ENCODE measurements at places on chromosomes 4 and X. TPM values are rescaled to one million over a fixed set of nuclear protein-coding genes. Genes with fewer than 3 reads are reported as not detected.

JCHAIN gene
- total RNA-seq: not detected

MAGED1 gene
- 105 TPM for total RNA-seq

CENPVL1 gene
- 0.34 TPM for total RNA-seq

TMPRSS11D gene
- not detected for total RNA-seq

ITM2A gene
- total RNA-seq: not detected

NDUFC1 gene
- 32.5 TPM for total RNA-seq

SHROOM2 gene
- total RNA-seq: 8.5 TPM

DDIT4L gene
- not detected for total RNA-seq

CLNK gene
- total RNA-seq: not detected

SYNPO2 gene
- total RNA-seq: 0.11 TPM

PCYT1B gene
- 6.4 TPM for total RNA-seq

RGN gene
- total RNA-seq: not detected

FGF16 gene
- total RNA-seq: not detected

FMR1NB gene
- total RNA-seq: 59.5 TPM

ATP1B4 gene
- not detected for total RNA-seq

OPRPN gene
- total RNA-seq: not detected

FAM9B gene
- not detected for total RNA-seq

HMX1 gene
- total RNA-seq: 2.7 TPM

GAB3 gene
- total RNA-seq: 0.11 TPM

ARMCX2 gene
- total RNA-seq: 64.4 TPM

AFF2 gene
- total RNA-seq: 0.06 TPM

TKTL2 gene
- total RNA-seq: not detected

RBMX gene
- total RNA-seq: 495 TPM

All from Daoy (cell line).